ENCODE measurements at places on chromosomes 11 and 22.
A peak's percentile ranks its signal among the peaks of the same experiment; 100 is the strongest.

GRCh38 chr11:64566042-64566914 is 24.7 kb upstream of the SLC22A12 start:
- peak; percentile 49 for DNase-seq

DNA sequence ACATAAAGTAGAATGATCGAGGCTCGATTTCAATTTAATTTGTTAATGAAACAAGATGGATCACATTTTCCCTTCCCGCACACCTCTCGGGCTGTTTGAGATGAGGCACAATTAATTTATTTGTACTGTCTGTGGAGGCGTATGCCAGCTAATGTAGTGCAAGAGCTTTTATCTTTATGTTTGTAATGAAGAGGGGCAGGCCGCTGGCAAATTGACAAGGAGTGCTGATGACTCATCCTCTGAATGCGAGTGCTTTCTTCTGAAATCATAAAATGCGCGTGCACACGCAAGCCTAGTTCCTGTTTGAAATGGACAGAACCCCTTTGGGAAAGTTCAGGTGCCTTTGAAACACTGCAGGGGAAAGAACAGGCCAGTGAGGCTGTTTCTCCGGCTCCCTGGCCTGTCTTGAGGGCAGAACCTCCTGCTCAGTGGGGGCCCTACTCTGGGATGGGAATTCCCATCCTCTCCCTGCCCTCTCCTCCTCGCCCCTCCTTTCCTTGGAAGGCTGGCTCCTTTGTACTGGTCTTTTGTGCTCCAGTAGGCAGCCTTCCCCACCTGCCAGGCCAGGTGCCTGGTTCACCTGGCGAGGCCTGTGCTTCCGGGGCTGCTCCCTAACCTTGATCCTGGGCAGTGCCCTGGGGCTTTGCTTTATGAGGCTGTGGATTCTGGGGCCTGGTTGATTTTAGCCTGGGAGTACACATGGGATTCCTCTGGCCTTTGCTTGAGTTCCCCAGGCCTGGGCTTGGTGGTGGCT is 50.3 kb downstream of the TEAD1 start:
- peak; percentile 92 for DNase-seq

DNA sequence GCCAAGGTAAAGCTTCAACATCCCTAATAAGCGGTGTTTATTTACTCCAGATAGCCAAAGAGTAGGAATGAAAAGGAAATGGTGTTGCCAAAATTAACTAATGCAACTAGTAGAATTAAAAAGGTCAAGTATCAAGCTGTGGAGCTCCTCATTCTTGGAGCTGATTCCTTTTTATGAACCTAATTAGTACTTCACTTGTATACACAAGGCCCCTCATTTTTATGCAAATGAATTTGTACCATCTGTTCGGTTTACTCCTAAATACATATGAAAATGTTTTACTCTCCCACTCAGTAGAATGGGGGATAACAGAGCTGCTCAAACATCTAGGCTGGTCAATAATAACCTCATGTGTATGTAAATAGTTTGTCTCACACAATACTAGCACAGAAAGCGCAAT is 426.4 kb upstream of the LUZP2 start:
- no peak for DNase-seq

DNA sequence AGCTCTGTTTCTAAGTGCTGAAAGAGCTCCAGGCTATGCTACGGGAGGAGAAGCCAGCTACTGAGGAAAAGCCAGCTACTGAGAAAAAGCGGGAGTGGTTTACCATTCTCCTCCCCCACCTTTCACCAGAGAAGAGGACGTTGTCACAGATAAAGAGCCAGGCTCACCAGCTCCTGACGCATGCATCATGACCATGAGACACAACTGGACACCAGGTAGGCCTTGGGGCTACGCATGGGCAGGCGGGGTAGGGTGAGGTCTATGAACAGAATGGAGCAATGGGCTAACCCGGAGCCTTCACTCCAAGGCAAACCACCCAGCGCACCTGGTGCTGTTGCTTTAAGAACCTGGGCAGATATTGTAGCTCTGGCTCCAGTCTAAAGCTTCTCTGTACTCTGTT is 1.1 kb downstream of the IL18BP start:
- DNase-seq, result no peak

DNA sequence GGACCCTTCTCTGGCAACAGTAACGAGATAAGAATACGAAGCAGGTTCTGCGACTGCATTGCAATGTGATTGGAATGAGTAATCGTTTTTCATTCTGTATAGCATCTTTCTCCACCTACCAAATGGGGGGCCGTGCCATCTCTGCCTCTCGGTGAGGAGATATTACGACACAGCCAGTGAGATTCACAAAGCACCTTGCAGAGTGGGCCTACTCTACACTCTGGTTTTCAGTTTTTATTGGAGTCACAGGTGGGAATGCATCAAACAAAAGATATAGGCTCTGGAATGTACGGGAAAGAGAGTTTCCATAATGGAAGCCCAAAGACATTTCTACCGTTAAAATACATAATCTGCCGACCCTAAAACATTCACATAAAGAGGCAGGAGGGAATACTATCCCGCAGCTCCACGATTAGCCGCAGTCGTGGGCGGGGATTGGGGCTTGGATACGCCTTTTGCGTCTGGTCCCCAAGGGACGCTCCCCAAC is 423 bp upstream of the RTN3 start:
- DNase-seq, result no peak

DNA sequence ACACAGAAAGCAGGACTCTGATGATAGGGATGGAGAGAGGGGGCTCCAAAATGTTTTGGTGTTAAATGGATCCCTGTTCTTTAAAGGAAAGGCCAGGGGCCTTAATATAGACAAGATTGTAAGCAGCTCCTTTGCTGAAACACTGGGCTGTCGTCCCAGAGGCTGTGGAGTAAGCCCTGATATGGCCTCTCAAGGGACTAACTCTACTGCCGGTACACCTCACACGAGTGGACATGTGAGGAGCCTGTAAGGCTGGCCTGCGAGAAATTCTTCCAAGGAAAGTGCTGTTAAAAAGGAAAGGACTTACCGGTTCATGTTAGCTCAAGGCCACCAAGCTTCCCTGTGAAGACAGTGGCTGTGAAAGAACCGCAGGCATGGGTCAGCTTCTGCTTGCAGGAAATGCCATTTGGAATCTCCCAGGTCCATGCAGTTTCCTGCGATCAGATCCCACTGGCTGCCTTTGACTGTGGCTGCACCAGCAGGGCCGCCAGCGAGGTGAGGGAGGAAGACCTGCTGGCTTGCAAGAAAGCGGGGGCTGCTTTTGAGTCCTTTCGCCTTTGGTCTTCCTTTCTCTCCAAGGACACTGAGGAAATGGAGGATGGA is 106.6 kb downstream of the PRR5L start:
- DNase-seq, result no peak

DNA sequence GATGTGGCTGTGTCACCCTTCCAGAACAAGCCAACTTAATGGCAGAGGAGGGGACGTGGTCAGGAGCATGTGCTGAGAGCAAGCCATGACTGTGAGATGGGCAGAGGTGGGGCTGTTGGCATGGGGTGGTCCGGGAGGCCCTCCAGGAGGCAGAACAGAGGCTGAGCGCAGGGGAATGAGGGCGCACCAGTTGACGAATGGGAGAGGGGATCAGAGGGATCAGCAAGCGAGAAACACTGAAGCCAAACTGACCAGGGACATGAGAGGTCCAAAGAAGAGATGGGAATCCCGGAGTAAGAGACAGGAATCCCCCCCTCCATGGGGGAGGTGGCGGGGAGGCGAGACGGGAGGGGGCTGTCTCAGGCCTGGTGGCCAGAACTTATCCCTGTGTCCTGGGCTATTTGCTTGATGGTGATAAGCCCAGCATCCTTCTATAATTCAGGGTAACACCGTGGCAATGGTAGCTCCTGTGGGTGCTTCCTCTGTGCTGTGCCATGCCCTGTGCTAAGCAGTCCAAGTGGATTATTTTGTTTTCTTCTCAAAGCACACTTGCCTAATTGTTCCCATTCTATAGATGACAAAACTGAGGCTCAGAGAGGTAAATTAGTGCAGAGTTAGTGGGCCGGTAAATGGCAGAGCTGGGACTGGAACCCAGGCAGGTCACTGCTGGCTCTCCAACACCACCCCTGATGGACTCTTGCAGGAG is 83.4 kb upstream of the SHISAL1 start:
- DNase-seq, result no peak

GRCh38 chr11:132504501-132505041 is 1027.7 kb downstream of the OPCML start:
- DNase-seq, result no peak

DNA sequence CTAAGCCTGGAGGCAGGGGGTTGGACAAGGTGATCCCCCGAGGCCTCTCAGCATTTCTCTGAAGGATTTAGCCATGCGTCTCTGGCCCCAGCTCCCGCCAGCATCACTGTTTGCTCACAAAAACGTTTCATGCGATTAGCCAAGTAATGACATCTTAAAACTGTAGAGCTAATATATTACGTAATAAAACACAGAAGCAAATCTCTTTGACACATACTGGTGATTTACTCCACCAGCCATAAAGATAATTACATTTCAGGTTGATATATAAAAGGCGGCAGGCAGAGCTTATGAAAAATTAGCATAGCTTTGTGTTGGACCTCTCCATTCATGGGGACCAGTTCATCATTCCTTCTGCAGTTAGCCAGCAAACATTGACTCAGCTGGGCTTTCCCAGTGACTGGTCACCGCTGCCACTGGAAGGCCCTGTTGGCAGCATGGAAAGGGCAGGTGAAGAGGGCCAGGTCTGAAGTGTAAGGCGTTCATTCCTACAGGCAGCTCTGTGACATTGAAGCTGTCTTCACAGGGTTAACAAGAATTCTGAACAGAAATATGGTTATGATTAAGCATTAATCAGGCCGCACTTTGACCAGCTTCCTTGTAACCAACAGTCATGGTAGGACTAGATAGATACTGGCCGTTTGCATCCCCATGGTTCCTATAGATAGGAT is 150.3 kb downstream of the NECTIN1 start:
- no peak for DNase-seq

DNA sequence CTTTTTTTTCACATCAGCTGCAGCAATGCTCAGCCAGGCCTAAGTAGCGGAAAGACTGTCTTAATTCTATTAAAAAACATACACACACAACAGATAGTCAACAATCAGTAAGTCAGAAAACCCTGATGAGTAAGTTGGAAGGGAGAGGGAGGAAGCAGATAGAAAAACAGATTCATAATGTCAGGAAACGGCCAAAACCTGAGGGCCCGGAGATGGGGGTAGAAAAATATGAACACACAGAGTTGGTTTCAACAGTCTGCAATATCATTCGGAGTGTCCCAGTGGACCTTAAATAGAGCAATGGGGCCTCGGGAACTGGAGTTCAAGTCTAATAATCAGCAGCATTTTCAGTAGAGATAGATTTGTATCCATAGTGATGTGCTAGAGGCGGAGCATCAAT is 14.8 kb downstream of the LRRC55 start:
- DNase-seq, result no peak

Measured in RPMI7951 (cell line).